ENCODE measurements at places on chromosomes 5 and 9.

GRCh38 chr5:142295084-142295758, 29.6 kb downstream of the SPRY4 start:
- DNase-seq = no peak
- H3K4me3 ChIP-seq = no peak overlapping the region
- peaks cover 3% of the 10 kb centered on the region for H3K4me1 ChIP-seq
- H3K27me3 ChIP-seq = peaks cover 5% of the 10 kb centered on the region

GRCh38 chr5:96197347-96197746, 235.7 kb upstream of the ELL2 start:
- no peaks in the 10 kb centered on the region for H3K36me3 ChIP-seq
- no peak overlapping the region for H3K27ac ChIP-seq
- DNase-seq = no peak
- H3K4me3 ChIP-seq = no peak overlapping the region
- peaks cover 11% of the 10 kb centered on the region for H3K27me3 ChIP-seq

DNA sequence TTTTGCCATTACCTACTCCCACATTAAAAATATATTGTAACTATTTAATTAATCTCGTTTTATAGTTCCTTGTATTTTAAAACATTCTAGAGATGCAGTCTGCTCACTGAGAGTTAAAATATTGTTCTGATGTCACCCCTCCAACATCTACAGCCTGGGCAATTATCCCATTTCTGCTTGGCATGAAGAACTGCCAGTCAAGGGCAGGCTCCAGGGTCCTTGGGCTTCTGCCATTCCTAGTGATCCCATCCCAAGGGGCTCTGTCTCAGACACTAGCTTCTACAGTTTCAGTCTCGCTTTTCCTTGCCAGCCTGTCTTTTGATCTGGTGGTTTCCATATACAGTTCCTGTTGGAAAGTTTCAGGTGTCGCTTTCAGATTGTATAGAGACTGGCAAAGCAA, 287.2 kb downstream of the TMEM232 start:
- no peak for DNase-seq
- no peaks in the 10 kb centered on the region for H3K4me1 ChIP-seq
- H3K4me3 ChIP-seq = no peak overlapping the region
- H3K36me3 ChIP-seq = no peaks in the 10 kb centered on the region
- peaks cover 2% of the 10 kb centered on the region for H3K27me3 ChIP-seq

DNA sequence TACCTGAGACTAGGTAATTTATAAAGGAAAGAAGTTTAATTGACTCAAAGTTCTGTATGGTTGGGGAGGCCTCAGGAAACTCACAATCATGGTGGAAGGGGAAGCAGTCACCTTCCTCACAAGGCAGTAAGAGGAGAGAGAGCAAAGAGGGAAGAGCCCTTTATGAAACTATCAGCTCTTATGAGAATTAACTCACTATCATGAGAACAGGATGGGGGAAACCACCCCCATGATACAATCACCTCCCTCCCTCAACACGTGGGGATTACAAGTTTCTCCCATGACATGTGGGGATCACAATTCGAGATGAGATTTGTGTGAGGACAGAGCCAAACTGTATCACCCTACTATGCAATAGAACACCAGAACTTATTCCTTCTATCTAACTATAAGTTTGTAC, 27.9 kb downstream of the CD274 start:
- H3K27me3 ChIP-seq = no peaks in the 10 kb centered on the region
- no peak for DNase-seq
- H3K4me1 ChIP-seq = peaks cover 16% of the 10 kb centered on the region
- peak overlapping the region; percentile 57 for H3K27ac ChIP-seq

DNA sequence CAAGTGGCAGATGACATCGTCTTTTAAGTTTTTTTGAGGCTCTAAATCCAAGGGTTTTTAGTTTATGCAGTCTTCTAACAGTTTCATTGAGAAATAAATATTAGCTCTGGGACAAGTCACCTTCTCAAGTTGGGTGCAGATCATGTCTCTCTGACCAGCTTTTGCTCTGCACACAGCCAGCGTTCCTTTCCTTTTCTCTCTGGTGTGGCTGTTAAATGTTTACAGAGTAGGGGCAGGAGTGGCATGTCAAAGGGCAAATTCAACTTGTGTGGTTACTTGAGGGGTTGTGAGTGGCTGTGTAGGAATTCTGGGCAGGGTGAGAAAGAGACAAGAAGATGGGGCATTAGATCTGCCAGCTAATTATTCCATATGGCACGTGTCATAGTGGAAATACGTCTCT, 187.5 kb upstream of the HMHB1 start:
- no peak overlapping the region for H3K4me3 ChIP-seq
- no peaks in the 10 kb centered on the region for H3K4me1 ChIP-seq
- H3K27me3 ChIP-seq = peaks cover 15% of the 10 kb centered on the region
- H3K27ac ChIP-seq = no peak overlapping the region
- H3K36me3 ChIP-seq = no peaks in the 10 kb centered on the region
- DNase-seq = no peak

DNA sequence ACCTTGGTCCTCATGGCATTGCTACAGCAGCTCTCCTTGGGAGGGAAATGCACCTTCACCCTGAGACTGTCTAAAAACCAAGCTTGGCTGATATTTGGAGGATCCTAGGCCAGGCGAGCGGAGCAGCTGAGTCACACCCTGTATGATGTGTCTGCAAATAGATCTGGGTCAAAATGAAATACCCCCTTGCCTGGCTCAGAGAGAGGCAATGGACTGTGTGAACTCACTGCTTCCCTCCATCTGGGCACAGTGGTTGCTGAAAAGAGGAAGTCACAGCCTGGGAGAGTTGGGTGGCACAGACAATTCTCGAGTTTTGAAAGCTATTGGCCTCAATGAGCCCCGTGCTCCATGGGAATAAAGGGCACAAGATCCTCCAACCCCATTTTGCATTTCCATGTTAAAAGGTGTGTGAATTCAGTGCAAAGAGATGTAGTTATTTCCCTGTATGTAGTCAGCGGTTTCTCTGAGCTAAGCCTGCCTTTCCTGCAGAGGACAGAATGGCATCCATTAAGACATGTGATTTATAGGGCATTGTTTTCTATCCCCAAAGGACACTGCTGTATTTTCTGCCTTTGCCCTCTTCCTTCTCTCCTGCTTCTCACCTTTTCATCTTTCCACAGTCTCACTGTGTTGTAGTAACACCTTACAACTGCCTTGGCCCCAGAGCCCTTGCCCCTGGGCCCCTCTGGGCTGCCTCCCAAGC, 177.2 kb downstream of the GADD45G start:
- H3K27ac ChIP-seq = peak overlapping the region; percentile 22
- peaks cover 11% of the 10 kb centered on the region for H3K4me1 ChIP-seq
- no peak overlapping the region for H3K4me3 ChIP-seq
- DNase-seq = peak; percentile 42

- peak; percentile 51 for DNase-seq
- no peak overlapping the region for H3K27ac ChIP-seq
- H3K4me3 ChIP-seq = no peak overlapping the region
- H3K4me1 ChIP-seq = peaks cover 18% of the 10 kb centered on the region
- H3K27me3 ChIP-seq = no peaks in the 10 kb centered on the region
Observed at GRCh38 chr5:173925449-173926071, 37.4 kb downstream of the CPEB4 start.

DNA sequence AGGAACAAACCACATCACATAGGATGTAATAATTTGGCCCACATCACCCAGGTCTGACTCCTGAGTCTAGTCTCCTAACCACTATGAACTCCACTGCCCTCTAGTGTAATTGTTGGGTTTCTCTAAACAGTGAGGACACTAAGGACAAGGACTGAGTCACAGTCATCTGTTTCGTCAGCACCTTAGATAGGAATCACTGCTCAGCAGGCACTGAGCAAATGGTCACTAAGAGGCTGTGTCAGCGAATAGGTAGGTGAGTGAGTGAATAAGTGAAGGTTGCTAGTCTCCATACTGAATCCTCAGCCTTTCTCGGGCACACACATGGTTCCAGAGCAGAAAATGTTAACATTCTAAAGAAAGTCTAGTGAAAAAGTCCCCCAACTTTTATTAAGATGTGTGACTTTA, 278.6 kb downstream of the SPOCK1 start:
- H3K36me3 ChIP-seq = no peaks in the 10 kb centered on the region
- no peaks in the 10 kb centered on the region for H3K4me1 ChIP-seq
- no peak for DNase-seq
- no peak overlapping the region for H3K4me3 ChIP-seq
- peaks cover 12% of the 10 kb centered on the region for H3K27me3 ChIP-seq

DNA sequence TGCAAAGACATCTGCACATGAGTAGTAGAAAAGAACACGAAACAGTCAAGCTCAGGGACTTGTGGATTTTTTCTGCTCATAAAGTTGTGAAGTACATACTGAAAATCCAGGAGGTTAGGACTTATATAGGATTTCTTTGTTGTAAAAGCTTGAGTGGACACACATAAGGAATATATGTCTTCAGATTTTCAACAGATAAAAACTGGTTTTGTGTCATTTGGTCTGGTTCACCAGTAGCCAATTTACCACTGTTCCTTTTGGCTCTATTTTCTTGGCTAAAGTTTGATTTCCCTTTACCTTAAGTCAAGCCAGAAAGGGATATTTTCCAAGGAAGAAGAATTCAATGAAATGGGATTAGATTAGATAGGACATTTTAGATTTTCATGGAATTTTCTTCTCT, 204.3 kb downstream of the NR3C1 start:
- H3K4me1 ChIP-seq = peaks cover 19% of the 10 kb centered on the region
- H3K27ac ChIP-seq = no peak overlapping the region
- no peaks in the 10 kb centered on the region for H3K27me3 ChIP-seq
- no peak overlapping the region for H3K4me3 ChIP-seq

DNA sequence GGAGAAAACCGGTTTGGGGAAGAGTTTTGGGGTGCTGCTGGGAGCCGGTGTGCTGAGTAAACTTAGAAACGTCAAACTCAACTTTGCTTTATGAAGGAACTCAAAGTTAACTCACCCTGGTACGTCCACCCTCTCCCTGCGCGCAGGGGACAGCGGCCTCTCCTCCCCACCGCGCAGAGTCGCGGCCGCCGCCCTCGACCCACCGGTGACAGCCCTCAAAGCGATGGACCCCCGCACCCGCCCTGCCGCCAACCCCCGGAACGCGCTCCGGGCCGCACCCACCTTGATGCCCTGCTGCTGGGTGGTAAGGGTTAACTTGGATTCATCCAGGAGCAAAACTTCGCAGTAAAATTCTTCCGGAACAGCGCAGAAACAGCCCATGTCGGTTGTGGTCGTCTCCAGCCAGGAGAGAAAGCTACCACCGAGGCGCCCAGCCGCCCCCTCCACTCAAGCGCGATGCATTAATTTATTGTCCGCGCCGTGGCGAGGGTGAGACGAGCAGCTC, 366 bp downstream of the EPB41L4A start:
- H3K4me1 ChIP-seq = peaks cover 10% of the 10 kb centered on the region
- H3K27me3 ChIP-seq = peaks cover 64% of the 10 kb centered on the region
- DNase-seq = no peak
- peak overlapping the region; percentile 69 for H3K4me3 ChIP-seq
- H3K36me3 ChIP-seq = no peaks in the 10 kb centered on the region

GRCh38 chr9:20838218-20838617, 154.2 kb downstream of the FOCAD start:
- H3K27me3 ChIP-seq = no peaks in the 10 kb centered on the region
- peaks cover 6% of the 10 kb centered on the region for H3K4me1 ChIP-seq
- no peak overlapping the region for H3K4me3 ChIP-seq
- no peak for DNase-seq
- H3K27ac ChIP-seq = no peak overlapping the region

DNA sequence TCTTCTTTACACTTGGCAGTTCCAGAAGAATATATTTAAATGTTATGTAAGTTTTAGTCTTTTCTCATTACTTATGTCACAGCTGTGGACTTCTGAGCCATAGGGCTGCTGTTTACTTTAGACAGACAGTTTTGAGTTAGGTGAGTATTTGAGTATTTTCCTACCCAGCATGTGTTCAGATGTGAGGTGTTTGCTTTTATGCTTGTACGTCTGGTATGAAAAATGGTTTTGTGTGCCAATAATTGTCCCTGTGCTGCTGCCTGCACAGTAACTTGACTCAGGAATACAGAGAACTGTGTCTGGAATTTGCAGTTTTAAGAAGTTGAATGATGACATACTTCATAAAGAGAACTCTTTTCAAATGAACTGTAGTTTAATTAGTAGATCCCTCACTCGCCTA, 20.8 kb downstream of the MEGF10 start:
- H3K27ac ChIP-seq = no peak overlapping the region
- H3K27me3 ChIP-seq = no peaks in the 10 kb centered on the region

DNA sequence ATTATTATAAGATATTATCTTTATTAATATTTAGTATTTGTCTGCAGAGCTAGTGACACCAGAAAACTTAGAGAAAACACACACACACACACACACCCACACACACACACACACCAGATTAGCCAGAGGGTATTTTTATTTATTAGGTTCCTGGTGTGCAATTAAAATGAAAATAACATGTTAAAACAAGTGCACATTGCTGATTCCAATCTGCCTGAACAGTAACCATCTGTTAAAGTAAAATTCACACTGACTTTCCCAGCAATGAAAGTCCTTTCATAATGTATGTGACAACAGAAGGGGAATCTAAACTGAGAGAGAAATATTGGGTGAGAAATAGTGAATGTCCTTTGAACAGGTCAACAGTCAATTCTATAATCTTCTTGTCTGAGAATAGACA, 2323.5 kb upstream of the ACO1 start:
- no peaks in the 10 kb centered on the region for H3K27me3 ChIP-seq
- DNase-seq = no peak
- no peaks in the 10 kb centered on the region for H3K4me1 ChIP-seq

DNA sequence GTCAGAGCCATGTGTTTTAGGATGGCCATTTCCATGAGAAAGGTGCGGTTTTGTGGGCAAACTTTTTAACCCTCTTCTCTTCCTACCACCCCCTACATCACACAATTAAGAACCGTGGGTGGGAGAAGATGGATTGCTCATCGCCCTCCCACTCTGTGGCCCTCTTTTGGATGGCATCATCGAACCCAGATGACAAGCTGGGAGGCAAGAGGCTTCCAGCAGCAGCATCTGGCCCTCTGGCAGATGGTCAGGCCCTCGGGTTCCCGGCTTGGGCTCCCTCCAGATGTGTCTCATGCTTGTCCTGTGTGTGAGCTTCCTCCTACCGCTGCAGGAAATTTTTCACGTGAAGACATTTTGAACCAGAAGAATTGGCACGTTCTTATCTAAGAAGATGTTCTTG, 199.9 kb downstream of the EBF1 start:
- peaks cover 20% of the 10 kb centered on the region for H3K4me1 ChIP-seq
- no peak for DNase-seq
- H3K4me3 ChIP-seq = no peak overlapping the region

GRCh38 chr5:13480834-13481233, 463.7 kb downstream of the DNAH5 start:
- H3K36me3 ChIP-seq = no peaks in the 10 kb centered on the region
- no peaks in the 10 kb centered on the region for H3K4me1 ChIP-seq
- H3K4me3 ChIP-seq = no peak overlapping the region
- H3K27me3 ChIP-seq = no peaks in the 10 kb centered on the region

GRCh38 chr5:72693546-72694205, 122.8 kb upstream of the TNPO1 start:
- H3K4me3 ChIP-seq = no peak overlapping the region
- no peak overlapping the region for H3K27ac ChIP-seq
- no peaks in the 10 kb centered on the region for H3K36me3 ChIP-seq
- peaks cover 15% of the 10 kb centered on the region for H3K27me3 ChIP-seq
- no peak for DNase-seq

- no peaks in the 10 kb centered on the region for H3K36me3 ChIP-seq
- no peaks in the 10 kb centered on the region for H3K27me3 ChIP-seq
- DNase-seq = no peak
Observed at GRCh38 chr5:15864536-15865215, 314.9 kb downstream of the MARCHF11 start.

- H3K27ac ChIP-seq = no peak overlapping the region
- no peak overlapping the region for H3K4me3 ChIP-seq
- H3K27me3 ChIP-seq = peaks cover 23% of the 10 kb centered on the region
- H3K36me3 ChIP-seq = no peaks in the 10 kb centered on the region
- H3K4me1 ChIP-seq = peaks cover 17% of the 10 kb centered on the region
Observed at GRCh38 chr5:107296572-107296971, 374.2 kb downstream of the EFNA5 start.
